Hippocampal formation (tissue), 2 donors: ENCODE measurements at places on chromosomes 1 and 21.

- no peak for DNase-seq
Observed at GRCh38 chr21:39504230-39504629, 52.5 kb downstream of the SH3BGR start.

- DNase-seq = no peak
Observed at GRCh38 chr1:230163205-230163604, 96.2 kb downstream of the GALNT2 start.

DNA sequence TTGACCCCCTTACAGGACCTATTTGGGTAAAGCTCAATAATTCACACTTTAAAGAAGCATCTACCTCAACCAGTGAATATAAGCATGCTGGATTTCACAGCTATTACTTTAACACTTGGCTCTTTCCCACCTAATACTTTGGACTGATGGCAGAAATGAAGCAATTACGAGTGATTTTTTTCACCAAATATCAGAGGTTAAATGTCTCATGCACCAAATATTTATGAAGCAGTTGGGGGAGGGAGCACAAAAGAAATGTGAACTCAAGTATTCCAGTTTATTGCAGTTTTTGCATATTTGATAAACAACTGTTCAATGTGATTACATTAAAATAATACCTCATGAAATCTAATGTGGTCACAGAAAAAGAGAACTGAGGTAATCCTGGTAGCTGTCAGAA lies 223.6 kb downstream of the LRRC7 start:
- DNase-seq = no peak

GRCh38 chr1:30900931-30901560 lies 7.5 kb downstream of the SDC3 start:
- DNase-seq = no peak

GRCh38 chr1:197438010-197438790 lies 170.1 kb downstream of the CRB1 start:
- DNase-seq = no peak

DNA sequence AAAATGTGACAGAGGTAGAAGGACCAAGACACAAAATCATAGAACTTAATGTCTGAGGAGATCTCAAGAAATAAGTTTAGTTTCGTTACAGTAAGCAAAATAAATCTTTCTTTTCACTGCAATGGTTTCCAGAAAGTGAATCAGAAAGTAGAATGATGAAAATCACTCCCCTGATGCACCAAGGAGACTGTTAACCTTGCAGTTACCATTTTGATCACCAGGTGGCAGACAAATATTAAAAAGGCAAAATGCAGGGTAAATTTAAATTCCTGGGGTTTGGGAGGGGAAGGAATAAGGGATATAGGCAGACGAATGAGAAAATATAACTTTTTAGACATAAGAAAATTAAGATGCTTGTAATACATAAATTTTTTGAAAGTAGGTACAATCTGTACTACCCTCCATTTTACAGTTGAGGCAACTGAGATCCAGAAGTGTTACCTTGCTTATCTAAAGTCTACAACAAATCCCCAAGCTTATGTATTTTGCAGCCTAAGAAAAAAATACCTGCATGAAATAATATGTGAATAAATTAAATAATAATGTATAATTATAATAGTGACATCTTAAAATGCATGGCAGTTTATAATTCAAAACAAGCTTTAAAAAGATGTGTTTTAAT lies 253.2 kb downstream of the CRB1 start:
- DNase-seq = no peak

DNA sequence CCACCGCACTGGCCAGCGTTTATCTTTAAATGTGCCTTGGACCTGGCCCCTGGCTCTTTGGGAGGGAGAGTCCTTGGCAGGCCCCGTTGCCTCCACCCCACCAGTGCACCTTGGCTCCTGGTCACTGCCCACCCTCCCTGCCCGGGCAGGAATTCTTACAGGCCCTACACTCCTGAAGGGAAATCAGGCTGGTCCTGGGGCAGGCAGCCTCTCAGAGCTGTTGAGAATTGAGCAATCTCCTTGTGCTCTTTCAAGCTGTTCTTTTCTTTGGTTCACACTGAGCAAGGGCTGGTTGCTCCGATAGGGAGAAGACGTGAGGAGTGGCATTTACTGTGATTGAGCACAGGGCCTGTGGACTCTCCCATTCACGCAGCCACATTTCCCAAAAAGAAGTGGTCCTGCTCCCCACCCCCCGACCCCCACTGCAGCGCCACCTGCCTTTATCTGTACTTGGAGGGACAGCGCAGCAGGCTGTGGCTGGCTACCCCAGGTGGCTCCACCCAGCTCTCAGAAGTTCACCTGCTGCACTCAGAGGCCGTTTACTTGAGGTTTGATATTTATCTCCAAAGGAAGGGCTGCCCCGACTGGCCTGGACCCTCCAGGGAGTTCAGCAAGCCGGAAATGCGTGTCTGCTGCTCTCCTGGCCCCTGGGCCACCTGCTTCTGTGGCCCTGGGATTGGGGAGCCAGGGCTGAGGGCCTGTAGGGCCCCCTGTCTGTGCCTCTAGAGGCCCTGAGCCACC lies 47.8 kb downstream of the SKI start:
- no peak for DNase-seq

DNA sequence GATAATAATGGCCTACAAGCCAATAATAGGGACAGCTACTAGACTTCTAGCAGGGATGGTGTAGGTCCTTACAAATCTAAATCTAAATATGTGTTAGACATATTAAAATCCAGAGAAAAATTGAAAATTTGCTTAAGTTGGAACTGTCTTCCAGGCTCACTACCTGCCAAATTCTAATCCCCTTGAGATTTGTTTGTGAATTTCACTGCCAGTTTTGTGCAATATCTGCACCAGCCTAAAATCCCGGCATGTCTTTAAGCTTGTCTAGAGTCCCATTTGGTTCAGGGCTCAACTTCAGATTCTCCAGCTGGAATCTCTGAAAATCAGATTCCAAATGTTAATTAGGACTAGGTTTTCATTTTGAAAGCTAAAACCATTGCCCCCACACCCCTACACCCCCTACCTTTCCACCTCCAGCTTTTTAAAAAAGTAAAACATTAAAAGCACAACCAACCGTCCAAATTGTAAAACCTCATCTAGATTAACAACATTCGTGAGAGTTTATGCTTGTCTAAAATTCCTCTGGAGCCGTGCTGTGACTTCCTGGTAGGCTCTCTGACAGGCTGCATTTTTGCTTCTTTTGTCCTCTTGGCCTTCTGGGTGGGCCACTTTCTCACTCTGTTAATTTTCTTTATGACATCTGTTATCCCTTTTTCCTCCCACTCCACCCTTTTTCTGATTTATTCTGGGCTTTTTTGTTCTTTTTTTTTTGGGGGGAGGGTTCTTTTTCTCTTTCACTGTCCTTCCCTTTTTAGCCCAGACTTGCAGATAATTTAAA lies 348.7 kb downstream of the PAPPA2 start:
- no peak for DNase-seq

GRCh38 chr1:163090321-163090945 lies 21.3 kb downstream of the RGS4 start:
- DNase-seq = no peak

GRCh38 chr1:244214009-244214967 lies 163.2 kb downstream of the ZBTB18 start:
- no peak for DNase-seq

- no peak for DNase-seq
Observed at GRCh38 chr1:225347123-225347683, 80.6 kb downstream of the LBR start.

DNA sequence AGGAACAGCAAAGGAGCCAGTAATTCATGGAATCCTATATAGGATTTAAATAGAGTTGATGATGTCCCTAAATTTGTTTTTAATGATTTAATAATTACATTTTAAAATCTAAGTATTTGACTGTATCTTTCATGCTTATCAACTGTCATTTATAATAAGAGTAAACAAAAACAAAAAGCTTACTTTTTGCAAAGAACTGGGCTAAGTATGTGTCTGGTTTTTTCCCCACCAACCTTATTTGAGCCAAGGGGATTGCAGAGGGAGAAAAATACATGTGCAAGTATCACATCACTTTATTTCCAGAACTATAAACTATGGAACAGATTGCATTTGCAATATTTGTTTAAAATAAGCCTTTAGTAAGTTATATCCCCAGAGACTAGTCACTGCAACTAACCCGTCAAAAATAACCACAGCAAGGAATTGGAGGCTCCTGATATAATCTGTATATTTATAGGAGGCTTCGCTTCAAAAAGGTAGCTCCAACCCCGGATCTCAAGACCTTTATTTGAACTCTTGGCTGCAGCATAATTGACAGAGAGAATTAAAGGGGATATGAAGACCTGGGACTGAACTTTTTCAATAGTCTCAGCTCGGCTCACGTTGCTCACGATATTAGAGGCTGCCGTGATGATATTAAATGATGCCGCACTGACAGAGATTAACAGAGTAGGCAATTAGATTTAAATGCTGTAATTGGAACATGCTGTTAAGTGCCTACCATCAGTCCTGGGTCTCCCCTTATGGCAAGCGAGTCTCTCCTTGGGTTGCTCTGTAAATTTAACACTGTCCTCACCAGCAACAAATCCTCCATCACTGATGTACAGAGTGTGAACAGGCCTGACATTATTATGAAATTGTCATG lies 329.1 kb upstream of the NFIA start:
- no peak for DNase-seq

- no peak for DNase-seq
Observed at GRCh38 chr1:117058810-117059209, 1.3 kb upstream of the TTF2 start.

DNA sequence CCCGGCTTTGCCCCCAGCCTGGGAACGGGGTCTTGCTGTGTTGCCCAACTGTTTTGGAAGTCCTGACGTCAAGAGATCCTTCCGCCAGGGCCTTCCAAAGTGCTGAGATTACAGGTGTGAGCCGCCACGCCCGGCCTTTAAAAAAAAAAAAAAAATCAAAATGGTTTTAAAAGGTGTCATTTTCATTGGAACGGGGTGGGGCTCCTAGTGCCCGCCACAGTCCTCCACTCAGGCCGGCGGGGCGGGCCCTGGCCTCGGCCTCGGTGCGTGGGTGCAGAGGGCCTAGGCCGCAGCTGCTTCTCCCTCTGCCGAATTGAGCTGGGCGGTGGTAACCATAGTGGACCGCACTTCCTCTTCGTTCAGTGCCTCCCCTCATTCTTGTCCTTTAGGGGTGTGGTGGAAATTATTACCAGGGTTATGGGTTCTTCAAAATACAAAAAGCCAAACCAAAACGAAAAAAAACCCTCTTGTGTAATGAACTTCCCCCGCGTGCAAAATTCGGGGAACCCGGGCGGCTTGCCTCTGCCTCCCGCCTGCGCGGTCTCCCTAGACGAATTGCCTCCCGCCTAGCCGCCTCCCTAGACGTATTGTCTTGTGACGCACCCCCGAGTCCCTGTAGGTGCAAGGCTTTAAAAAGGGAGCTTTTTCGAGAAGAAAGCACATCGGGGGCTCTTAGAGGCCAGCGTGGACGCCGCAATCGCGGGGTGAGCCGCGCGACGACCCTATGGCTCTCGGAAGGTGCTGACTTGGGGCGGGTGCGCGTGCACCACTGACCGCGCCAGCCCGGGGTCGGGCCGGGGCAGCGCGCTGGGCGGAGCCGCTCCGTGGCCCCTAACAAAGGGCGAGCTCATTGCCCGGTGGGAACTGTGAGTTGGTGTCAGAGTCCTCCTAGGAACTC lies 10.5 kb upstream of the SPEN start:
- no peak for DNase-seq

DNA sequence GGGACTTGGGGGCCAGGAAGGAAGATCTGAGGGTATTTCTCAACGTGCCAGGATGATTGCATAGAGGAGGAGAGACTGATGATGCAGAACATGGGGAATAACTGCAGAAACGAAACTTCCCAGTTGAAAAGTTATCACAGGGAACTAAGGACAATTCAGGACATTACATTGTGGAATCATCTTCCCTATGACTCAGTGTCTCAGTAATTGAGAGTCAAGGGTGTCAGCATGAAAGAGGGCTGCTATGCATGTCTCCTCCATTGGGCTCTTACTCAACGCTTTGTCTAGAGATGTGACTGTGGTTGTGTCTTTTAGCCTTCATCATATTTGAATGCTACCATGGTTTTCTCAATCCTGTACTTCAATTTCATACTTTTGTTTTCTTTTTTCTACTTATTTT lies 48.9 kb upstream of the PTGFR start:
- no peak for DNase-seq

- DNase-seq = no peak
Observed at GRCh38 chr1:213457186-213457585, 406.1 kb downstream of the RPS6KC1 start.

- no peak for DNase-seq
Observed at GRCh38 chr1:152745289-152745704, 12.5 kb upstream of the KPRP start.

DNA sequence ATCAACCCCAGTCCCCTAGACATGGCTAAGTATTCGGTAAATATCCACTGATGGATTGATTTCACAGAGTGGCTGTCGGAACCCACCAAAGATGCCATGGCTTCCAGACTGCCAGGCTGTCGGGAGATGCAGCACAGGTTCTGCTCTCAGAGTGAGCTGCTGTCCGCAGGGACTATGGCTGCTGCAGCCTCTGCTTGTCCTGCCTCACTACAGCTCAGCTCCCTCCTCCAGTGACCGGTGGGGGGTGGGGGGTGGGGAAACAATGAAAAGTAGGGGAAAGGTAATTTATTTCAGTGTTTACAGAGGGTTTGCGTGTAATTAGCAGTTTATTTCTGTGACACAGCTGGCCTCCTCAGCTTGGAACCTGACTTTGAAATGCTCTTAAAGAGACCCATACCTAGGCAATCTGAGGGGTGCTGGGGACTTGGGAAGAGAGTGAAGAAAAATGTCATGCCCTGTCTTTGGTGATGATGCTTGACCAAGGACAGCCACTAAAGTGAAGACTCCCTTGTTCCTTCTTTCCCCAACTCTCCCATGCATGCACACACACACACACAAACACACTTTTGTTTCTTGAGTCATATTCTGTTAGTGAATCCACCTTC lies 109.0 kb downstream of the CACNA1E start:
- no peak for DNase-seq

- no peak for DNase-seq
Observed at GRCh38 chr21:16841975-16842695, 670.7 kb upstream of the CXADR start.

DNA sequence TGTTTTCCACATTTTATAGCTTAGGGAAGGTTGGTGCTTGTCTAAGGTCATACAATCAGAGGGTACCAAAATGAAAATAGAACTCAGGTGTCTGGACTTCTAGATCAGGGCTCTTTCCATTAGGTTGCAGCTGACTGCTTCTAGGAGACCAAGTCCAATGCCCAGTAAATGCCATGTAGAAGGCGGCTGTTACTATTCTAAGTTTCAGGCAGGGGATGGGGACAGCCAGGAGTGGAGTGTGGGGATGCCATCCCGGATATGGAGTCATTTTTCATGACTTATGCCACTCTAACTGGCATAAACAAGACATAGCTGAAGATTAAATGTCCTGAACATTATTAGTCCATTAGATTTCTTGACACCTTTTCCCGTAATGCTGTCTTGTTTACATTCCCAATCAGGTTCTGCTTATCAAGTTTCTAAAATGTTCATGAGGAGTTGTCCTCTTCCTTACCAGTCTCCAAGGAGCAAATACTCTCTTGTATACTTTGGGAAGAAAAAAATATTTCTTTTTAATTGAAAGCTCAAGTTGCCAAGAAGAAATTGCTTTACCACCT lies 31.5 kb downstream of the XCL1 start:
- no peak for DNase-seq

- DNase-seq = no peak
Observed at GRCh38 chr1:32719681-32720275, 17.2 kb upstream of the SYNC start.

GRCh38 chr1:156851779-156852417 lies 7.0 kb downstream of the INSRR start:
- no peak for DNase-seq

GRCh38 chr1:43220905-43221778 lies 48.6 kb upstream of the TMEM125 start:
- DNase-seq = no peak

GRCh38 chr1:28099050-28099769 lies 10.8 kb upstream of the EYA3 start:
- DNase-seq = no peak

- DNase-seq = no peak
Observed at GRCh38 chr1:8252266-8252951, 65.5 kb upstream of the SLC45A1 start.
